ENCODE measurements at places on chromosomes 2 and 18.

- no peak for DNase-seq
Observed at GRCh38 chr2:197280015-197280702, 30.4 kb downstream of the ANKRD44 start.

- DNase-seq = no peak
Observed at GRCh38 chr18:4196351-4196750, 258.8 kb downstream of the DLGAP1 start.

GRCh38 chr18:48053881-48054816, 123.7 kb upstream of the SMAD2 start:
- DNase-seq = no peak

GRCh38 chr2:222813177-222813843, 47.5 kb upstream of the ACSL3 start:
- peak; percentile 79 for DNase-seq

DNA sequence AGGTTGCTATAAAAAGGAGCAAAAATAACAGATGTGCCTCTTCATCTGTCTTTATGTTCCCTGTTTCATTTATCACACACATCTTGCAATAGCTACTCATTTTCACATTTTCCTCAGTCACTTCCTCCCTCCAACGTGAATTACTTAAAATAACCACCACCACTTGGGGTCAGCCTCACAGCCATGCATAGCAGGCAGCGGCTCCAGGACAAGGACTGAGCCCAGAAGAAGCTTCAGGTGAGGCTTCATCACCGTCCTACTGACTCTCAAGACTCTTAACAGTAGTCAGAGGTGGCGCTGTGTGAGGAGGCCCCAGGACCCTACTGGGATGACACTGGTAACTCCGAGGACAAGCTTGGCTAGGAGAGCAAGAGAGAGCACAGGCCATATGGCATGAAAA, 15.5 kb upstream of the ST8SIA5 start:
- no peak for DNase-seq

DNA sequence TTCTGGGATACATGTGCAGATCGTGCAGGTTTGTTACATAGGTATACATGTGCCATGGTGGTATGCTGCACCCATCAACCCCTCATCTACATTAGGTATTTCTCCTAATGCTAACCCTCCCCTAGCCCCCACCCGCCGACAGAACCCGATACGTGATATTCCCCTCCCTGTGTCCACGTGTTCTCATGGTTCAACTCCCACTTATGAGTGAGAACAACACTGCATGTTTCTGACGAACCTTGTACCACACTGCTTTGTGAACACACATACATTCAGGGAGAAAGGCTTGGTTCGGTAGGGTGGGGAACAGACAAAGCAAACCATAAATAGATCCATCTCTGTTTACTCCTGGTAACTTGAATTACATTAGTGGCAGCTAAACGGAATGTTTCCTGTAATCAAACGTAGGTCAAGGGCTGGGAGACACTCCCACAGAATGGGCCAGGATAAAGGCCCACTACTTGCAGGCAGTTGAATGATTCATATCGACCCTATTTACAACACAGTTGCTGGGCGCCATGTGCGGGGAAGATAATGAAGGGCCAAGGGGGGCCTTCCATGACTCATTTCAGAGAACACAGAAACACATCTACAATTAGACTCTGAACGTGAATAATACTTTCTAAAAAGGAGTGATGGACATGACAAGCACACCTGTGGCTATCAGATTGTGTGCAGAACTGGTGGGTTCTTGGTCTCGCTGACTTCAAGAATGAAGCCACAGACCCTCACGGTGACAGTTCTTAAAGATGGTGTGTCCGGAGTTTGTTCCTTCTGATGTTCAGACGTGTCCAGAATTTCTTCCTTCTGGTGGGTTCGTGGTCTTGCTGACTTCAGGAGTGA, 56.8 kb upstream of the KIDINS220 start:
- DNase-seq = no peak

- DNase-seq = no peak
Observed at GRCh38 chr2:192153561-192153960, 41.2 kb downstream of the TMEFF2 start.

DNA sequence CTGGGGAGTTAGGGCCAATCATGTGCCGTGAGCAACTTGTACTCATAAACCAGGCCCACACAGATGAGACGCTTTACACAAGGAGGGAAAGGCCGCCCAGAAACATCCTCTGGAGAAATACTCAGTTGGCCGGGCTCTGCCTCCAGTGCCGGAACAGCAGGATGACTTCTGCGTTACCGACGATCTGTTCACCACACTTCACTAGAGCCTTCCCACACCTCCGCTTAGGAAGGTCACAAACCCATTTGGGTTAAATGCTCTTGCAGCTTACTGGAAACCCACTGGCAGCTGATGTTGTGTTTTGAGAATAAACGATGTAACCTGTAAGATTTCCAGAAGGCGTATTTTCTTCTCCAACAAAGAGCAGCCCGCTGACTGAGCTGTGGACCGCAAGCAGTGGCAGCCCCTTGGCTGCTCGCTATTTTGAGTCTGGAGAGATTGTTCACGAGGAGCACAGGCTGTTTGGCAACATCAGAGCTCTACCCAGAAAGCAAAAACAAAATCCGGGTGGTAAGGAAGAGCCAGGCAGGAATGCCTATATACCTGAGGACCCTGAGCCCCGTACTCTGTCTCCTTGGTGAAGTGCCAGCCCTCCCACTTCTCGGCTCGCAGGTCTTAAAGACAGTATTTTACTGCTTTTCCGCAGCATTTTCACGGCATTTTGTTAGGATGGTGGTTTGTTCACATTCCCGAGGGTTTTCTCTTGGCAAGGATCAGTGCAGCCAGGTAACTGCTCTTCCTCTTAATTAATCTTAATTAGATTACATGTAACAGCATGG, 44.0 kb downstream of the COLEC12 start:
- no peak for DNase-seq

All from GM12878 (cell line).